ENCODE measurements at places on chromosomes 5 and 9.

- no peak for DNase-seq
Measured at GRCh38 chr5:5154733-5155132, 14.6 kb downstream of the ADAMTS16 start.

DNA sequence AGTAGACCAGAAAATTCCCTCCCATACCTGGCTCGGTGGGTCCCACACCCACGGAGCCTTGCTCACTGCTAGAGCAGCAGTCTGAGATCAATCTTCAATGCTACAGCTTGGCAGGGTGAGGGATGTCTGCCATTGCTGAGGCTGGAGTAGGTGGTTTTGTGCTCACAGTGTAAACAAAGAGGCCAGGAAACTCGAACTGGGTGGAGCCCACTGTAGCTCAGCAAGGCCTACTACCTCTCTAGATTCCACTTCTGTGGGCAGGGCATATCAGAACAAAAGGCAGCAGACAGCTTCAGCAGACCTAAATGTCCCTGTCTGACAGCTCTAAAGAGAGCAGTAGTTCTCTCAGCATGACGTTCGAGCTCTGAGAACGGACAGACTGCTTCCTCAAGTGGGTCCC lies 5.6 kb upstream of the GZMA start:
- no peak for DNase-seq

DNA sequence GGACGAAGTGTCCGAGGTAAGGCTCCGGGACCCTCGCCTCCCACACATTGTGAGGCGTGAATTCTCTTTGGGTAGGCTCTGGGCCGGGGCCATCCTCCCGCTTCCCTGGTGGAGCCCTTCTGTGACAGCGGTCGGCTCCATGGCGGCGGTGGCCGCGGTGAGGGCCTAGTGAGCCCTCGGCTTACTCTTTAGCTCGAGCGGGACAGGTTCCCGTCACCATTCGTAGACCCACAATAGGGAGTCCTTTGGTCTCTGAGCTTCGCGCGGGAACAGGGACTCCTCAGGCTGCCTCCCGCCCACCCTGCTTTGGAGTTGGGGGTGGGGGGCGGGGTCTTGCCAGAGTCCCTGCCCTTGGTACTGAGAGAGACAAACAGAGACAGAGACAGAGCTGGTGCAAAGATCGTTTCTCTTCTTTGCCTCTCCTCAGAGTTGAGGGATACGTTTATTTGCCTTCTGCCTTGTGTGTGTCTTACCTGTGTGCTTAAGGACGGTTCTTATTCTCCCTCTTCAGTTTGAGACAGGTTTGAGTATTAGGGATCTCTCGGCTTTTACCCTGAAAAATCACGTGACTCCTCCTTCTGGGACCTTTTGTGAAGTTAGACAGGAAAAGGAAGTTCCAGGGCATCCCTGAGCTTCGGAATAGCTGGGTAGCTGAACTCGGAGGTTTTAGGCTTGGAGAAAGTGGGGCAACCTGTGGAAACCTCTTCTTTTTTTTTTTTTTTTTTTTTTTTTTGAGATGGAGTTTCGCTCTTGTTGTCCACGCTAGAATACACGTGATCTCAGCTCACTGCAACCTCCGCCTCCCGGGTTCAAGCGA lies 833 bp downstream of the ANKHD1 start:
- no peak for DNase-seq

- DNase-seq: no peak
Measured at GRCh38 chr5:64688965-64689364, 1.3 kb upstream of the SHISAL2B start.

- DNase-seq: no peak
Measured at GRCh38 chr5:32090026-32090754, 83.9 kb downstream of the GOLPH3 start.

DNA sequence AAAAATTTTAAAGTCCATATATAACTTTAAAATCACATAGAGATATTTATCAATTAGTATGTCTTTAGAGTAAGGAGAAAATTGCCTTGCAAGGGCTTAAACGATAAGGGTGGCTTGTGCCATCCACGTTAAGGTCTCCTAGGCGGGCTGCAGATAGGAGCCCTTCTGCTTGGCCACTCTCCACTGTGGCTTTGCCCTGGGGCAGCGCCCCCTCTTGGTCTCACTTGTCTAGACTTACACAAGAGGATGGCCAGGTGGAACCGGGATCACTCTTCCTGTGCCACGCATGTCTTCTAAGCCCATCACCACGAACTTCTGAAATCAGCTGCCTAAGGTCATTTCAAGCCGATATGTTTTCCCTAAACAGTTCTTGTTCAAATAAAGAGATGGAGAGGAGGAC lies 2.9 kb downstream of the FPGS start:
- peak; percentile 44 for DNase-seq

GRCh38 chr5:144040615-144041305 lies 129.7 kb downstream of the YIPF5 start:
- DNase-seq: no peak

DNA sequence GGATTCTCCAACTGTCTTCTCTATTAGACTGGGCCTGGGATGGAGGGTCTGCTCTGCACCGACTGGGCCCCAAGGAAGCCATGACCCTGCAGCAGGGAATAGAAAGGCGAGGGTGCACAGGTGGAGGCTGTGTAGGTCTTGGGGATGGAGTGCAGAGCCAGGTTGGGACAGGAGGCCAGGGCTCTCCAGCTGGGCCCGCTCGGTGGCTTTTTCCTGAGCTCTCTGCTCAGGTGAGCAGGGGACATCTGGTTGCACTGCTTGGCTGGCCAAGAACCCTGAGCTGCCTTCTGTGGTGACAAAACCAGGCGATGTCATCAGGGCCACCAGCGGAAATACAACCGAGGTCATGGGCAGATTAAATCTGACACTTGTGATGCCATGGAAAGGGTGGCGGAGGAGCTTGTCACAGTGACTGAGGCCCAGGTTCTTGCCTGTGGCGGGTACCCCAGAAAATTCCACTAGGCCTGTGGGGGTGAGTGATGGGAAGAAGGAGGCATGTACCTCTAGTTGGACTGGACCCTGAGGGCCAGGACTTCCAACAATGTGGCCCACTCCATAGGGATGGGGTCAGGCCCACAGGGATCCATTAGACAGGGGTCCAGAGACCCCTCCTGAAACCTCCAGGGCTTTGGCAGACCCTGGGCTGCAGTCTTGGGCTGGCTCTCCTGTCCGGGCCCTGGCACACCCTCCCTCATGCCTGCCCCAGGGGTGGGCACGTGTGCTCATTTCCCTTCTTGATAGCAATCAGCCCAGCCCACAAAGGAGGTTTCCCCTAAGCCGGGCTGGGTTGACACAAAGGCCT lies 4.4 kb upstream of the IL3 start:
- no peak for DNase-seq

GRCh38 chr9:16321461-16322119 lies 548.9 kb downstream of the BNC2 start:
- no peak for DNase-seq

DNA sequence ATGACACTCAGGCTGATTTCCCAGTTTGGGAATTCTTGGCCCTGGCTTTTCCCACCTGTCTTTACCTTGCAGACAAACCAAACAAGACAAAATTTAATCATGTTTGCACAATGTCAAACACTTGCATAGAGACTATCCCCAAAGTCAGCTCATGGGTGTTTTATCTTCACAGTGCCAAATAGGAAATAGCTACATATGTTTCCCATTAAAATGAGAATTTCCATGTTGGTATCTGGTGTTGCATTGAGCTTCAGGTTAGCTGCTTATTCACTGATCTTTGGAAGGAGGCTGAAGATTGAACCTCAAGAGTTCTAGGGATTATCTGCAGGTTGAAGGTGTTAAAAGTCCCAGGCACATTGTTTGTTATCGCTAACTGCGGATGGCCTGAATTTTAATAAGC lies 19.5 kb downstream of the MAP1B start:
- no peak for DNase-seq

- no peak for DNase-seq
Measured at GRCh38 chr5:108743319-108743718, 4.4 kb upstream of the FER start.

- DNase-seq: no peak
Measured at GRCh38 chr5:91641730-91642350, 258.7 kb upstream of the ARRDC3 start.

DNA sequence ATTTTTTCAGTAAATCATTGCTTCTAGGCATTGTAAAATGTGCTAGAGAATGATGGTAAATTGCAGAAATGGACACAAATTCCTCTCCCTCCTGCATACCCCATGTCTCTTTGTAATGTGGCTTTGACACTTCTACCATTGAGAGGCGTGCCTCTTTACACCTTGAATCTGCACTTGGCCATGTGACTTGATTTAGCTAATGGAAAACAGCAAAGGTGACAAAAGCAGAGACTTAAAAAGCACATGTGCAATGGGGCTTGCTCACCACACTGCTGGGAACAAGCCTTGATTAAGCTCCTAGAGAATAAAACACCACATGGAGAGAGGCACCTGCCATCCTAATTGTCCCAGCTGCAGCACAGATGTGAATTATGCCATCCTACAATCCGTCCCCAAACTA lies 69.9 kb upstream of the NAA35 start:
- DNase-seq: no peak

DNA sequence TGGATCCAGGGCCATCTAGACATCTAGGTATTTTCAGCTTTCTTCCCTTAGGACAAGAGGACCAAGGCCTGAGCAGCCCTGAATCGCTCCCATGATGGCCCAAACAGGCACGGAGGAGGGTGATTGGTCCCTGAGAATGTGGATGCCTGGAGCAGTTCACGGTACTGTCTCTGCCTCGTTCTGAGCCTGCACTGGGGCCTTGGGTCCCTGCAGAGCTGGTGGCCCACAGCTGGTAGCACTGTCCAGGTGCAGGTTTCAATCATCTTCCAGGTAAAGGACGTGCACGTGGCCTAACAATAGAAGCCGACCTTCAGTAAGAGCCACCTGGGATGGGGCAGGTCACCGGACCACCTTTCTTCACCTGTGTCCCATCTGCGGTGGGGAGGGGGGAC lies 19.4 kb upstream of the FCN1 start:
- DNase-seq: no peak

DNA sequence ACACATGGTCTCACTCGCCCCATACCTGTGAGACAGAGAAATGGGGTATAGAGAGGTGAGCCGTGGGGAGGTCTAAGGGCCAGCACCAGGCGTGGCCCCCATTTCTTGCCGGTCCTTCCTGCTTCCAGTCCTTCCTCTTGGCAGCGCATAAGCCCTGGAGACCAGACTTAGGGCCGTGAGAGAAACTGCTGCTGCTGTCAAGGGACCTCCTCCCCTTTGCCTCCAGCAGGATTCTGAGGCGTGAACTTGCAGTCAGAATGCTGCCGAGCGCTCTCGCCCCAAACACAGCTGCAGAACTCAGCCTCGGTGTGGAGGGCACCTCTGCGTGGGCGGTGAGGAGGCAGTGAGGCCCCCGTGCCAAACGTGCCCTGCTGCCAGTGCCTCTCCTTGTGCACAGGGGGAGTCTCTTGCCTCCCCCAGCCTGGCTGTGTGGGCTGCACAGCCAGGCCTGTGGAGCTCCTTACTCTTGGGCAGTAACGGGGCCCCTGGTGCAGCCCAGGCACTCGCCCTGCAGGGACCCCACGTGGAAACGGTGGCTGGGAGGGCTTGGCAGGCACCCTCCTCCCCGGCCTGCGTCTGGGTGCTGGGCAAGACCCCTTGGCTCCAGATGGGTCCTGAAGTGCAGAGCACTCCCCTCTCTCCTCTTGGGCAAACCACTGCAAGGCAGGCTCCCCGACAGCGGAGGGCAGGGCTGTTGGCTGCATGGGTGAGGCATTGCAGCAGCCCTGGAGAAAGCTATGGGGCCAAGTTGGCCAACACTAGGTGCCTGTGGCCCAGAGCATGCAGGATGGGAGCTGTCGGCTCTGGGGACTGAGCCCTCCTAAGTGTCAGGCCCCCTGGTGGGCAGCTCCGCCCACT lies 85.4 kb downstream of the RXRA start:
- no peak for DNase-seq

GRCh38 chr5:133661389-133661788 lies 49.0 kb upstream of the FSTL4 start:
- no peak for DNase-seq

DNA sequence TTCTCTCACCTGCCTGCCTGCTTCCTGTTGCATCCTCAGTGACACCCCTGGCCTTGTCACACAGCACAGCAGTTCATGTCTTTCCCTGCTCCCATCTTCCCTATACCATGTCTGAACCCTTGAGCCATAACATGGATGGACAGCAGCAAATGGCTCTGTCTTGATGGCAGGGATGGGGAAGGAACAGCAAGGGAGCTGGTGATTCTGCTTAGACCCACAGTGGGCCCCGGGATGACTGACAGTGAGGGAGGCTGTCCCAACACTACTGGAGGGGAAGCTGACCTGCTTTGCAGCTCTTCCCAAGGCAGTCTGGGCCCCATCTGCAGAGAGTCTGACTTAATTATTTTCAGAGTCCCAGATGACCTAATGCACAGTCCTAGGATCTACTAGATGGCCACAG lies 48.2 kb downstream of the MARCHF3 start:
- no peak for DNase-seq

GRCh38 chr5:92927291-92927778 lies 653.7 kb downstream of the NR2F1-AS1 start:
- no peak for DNase-seq

DNA sequence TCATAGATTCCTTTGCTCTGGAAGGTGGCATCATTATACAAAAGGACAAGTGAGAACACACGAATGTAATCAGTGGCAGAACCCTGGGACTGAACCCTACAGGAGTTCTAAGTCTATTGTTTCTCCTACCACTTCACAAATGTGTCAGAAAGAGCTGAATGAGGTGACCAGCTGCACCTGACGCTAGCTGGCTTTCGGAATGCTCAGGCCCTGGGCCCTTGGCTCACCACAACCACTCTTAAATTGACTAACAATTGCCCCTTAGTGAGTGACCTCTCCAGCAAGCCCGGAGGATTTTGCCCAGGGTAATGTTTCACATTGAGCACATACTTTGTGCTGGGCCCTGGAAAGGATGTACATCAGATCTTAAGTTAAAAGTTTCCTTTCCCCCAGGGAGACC lies 41.2 kb upstream of the ABCA1 start:
- DNase-seq: no peak

GRCh38 chr5:176806137-176806536 lies 4.2 kb upstream of the UNC5A start:
- no peak for DNase-seq

DNA sequence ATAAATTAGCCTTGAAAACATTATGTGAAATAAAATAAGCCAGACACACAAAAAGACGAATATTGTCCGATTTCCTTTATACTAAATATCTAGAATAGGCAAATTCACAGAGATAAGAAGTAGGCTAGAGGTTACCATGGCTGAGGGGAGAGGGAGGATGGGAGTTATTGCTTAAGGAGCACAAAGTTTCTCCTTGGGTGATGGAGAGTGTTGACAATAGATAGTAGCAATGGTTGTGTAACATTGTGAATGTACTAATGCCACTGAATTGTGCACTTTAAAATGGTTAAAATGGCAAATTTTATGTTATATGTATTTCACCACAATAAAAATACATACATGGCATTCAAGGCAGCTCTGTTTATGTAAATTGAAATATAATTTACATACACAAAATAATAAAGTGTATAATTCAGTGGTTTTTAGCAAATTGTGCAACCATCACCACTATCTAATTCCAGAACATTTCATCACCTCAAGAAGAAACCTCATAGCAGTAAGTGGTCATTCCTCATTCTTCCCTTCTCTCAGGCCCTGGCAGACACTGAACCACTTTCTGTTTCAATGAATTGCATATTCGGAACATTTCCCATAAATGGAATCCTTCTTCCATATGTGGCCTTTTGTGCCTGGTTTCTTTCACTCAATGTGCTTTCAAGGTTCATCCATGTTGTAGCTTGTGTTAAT lies 59.2 kb downstream of the NDST1 start:
- DNase-seq: no peak

- DNase-seq: no peak
Measured at GRCh38 chr9:134144801-134145200, 8.9 kb downstream of the WDR5 start.

GRCh38 chr9:107214915-107215314 lies 68.2 kb upstream of the RAD23B start:
- no peak for DNase-seq
